ENCODE measurements at places on chromosomes 2 and 18. TPM values are rescaled to one million over a fixed set of nuclear protein-coding genes. Genes with fewer than 3 reads are reported as not detected.

The CHST10 gene
- 22.6 TPM for polyA plus RNA-seq

The REEP1 gene
- 3.5 TPM for polyA plus RNA-seq

DNA sequence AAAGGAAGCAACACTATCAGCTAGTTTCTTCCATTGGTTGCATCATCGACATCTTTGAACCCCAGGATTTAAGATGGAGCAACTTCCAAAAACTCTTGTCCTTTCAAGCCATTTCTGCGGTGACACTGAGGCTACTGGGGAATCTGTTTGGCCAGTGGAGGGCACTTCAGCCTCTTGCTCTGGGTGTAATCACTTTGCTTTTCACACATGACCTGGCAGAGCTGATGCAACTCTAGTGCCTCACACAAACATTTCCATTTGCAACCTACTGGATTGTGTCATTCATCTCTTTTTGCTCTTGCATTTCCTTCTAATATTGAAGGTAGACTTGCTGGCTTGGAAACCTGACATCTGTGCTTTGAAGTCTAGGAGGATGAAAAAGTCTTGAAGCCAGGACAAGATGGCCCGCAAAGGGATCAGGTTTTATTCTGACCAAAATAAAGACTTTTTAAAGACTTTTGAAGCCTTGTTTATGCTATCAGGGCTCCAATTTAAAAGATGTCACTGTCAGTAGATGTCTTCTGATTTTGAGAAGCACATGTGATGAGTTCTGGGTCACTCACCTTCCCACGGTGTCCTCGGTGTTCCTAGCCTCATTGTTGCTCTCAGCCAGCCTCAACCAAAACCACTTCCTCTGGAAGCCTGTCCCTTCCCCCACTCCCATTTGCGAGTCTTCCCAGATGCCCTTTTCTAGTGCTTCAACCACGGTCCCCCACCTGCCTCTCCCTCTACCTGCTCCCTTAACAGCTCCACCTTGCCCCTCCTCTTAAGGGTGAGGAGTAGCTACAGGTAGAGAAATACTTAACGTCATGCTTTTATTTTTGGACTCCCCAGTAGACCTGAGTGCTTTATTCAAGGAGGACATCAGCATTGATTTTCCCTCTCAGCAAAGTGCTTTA is 69.7 kb upstream of the KCNE4 start:
- peak; percentile 29 for DNase-seq

GRCh38 chr2:24452502-24452885 is 38.6 kb upstream of the NCOA1 start:
- DNase-seq: no peak

GRCh38 chr2:10493634-10494281 is 45.6 kb upstream of the ODC1 start:
- no peak for DNase-seq

DNA sequence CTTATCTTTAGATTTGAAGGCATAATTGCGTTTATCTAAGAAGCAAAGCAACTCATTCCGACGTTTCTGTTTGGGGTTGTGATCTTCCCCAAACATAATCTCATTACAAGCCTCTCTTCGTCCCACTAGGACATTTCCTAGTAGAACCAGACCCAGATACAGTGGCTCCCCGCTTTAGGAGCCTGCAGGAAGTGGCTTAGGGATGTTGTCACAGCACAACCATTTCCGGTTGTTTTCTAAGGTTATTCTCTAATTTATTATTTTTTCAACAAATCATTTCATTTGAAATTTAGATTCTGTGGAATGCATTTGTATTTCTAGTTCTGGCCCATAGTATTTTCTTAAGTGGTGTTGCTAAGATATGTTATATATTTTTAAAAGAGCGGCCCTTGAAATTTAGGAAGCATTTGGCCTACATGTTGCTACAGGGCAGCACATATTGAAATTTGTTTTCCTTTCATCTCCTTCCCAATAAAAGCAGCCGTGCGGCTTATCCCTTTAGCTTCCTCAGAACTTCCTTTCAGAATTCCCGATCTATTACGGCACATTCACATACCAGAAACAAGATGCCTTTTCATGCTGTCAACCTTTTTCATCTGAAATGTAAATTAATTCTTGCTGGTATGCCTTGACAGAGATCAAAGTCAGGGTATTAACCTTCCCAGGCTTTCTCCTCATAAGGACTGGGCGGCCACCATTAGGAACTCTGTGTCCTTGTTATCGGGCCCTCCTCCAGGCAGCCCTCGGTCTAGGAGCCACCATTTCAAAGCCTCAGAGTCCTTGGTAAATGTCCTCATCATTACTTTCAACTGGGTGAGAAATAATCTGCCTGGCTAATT is 210.9 kb upstream of the SP5 start:
- no peak for DNase-seq

GRCh38 chr2:98468621-98469236 is 24.1 kb downstream of the INPP4A start:
- DNase-seq: peak; percentile 41

- no peak for DNase-seq
Measured at GRCh38 chr2:162710287-162710890, 128.2 kb downstream of the KCNH7 start.

Measured in renal pelvis (tissue), 12 donors.